NCI-H2081 treated with DMSO at 0.1 percent for 48 hours (cell line): ENCODE measurements at places on chromosomes 16 and 17.

GRCh38 chr16:19700319-19700781, 17.7 kb downstream of the KNOP1 start:
- no peak for DNase-seq

GRCh38 chr17:53633856-53634255, 188.9 kb upstream of the KIF2B start:
- DNase-seq = no peak

- no peak for DNase-seq
These were observed 2.0 kb upstream of the GLIS2 start for GRCh38 chr16:4313563-4314531.

DNA sequence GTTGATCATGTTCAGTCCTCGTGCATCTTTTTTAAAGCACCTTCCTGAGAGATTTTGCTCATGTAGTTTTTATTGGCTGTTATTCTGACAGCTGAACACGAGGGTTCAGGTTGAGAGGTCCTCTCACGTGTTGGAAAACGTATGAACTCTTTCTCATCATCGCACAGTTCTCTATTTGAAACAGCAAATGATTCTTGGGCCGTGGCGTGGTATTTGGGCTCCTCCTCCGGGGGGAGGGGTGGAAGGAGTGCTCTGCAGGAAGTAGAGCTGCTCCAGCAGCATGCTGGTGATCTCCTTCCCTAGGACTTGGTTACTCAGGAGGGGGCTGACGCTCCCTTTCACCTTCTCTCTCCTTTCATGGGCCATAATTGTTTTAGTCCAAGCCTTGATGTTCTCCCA, 70.4 kb downstream of the KSR1 start:
- DNase-seq = no peak

DNA sequence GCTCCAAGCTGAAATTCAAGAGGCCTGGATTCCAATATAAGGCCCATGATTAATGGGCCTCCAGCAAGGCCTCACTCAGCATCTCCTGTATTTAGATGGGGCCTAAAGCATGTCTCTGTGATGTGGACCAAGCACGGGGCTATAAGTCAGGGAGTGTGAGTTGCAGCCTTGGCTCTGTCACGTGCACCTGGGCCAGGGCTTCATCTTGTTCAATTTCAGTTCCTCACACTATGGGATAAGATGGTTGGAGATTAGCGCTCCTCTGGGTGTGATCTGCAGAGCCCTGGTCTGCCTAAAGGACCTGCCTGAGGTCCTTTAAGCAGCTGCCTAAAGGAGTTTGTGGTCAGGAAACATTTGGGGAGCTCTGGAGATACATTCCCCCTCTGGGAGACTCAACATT, 25.2 kb downstream of the KLHL36 start:
- no peak for DNase-seq

GRCh38 chr17:57465610-57466009, 209.3 kb downstream of the MSI2 start:
- no peak for DNase-seq

DNA sequence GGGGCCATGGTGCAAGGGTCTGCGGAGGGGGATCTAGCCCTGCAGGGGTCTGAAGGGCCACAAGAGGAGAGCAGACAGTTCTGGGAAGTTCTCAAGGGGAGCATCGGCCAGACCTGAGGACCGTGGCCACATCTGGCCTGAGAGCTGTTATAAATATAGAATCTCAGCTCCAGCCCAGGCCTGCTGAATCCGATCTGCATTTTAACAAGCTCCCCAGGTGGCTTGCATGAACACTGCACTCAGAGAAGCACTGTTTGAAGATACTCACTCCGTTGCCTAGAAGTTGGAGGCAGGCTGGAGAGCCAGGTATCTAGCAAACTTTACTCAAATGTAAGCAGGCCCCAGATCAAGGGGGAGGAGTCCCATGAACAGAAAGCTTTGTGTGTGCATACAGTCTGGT, 61.3 kb downstream of the NKD1 start:
- no peak for DNase-seq

DNA sequence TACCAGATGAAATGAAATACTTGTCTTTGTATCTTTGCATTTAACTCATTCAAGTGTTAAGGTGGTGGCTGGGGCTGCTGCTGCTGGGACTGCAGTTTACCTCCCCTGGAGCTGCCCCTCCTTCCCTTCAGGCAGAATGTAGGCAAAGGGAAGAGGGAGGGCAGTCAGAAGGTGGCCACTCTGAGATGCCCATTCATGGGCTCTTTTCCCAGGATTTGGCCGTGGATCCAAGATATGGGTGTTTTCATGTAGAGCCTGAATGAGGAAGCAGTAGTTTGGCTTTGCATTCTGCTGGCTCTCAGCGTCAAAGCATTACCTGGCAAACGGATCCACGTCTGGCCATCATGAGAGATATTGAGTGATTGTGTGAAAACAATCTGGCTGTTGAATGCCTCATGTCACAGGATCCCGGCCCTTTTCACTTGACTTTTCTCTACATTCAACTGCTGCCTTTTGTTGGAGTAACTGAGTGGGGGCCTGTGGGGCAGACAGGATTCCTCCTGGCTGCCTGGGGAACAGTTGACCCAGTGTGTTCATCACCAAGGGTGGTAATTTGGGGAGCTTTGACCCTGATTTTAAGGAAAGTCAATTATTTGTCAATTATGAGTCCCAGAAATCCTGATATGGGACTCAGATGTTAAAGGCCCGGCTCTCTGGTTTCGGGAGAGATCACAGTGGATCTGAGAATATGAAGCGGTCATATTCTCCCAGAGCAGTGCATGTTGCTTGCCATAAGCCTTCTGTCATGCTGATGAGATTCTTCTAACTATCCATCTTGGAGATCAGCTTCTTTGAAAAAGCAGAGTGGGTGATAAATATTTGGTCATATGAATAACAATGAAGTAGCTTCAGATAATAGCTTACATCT, 236.8 kb downstream of the IRX3 start:
- no peak for DNase-seq

DNA sequence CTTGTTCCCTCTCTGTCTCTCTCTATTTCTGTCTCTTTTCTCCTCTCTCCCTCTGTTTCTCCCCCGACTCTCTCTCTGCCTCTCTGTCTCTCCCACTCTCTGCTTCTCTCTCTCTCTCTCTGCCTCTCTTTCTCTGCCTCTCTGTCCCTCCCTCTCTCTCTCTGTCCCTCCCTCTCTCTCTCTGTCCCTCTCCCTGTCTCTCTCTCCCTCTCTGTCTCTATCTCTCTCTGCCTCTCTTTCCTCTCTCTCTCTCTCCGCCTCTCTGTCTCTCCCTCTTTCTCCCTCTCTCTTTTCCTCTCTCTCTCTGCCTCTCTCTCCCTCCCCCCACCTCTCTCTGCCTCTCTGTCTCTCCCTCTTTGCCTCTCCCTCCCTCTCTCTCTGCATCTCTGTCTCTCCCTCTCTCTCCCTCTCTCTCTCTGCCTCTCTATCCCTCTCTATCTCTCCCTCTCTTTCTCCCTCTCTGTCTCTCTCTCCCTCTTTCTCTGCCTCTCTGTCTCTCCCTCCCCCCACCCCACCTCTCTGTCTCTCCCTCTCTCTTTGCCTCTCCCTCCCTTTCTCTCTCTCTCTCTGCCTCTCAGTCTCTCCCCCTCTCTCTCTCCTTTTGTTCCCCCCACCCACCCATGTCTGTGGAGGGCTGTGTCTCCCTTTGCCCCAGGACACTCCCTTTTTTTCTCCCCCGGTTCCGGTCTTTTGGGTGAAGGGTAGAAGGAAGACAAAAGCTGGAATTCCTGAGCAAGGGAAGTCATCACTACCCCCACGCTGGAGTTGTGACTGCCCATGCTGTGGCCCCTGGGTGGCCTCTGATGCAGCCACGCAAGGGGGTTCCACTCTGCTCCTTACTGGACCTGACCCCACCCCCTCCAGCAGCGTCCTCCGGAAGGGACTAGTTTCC, 27.1 kb upstream of the MGAT5B start:
- no peak for DNase-seq

GRCh38 chr17:10435096-10435495, 13.3 kb upstream of the MYH8 start:
- DNase-seq = no peak

- DNase-seq = no peak
These were observed 40.4 kb upstream of the NDRG4 start for GRCh38 chr16:58459344-58460218.

DNA sequence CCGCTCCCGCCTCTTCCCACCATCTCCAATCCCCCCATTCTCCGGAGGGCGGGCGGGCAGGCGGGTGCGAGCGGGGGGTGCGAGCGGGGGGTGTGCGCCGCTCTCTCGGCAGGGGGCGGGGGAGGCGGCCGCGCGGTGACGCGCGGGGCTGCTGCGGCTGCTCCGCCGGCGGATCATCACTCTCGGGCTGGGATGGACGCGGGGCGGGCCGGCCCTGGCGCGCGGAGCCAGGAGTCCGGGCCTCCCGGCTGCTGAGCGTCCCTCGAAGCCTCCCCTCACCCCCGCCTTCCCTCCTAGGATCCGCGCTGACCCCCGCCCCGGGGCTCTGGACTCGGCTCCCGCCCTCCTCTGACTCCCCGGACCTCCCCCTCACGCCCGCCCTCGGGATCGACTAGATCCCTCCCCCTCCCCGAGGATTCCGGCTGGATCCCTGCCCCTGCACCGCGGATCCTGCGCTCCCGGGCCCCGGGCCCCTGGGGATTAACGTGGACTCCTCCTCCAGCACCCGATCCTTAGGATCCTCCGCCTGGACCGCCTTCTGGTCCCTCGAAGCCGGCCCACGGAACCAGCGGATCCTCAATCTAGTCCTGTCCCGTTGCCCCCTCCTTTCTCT, 946 bp upstream of the TMEM256 start:
- DNase-seq = no peak

DNA sequence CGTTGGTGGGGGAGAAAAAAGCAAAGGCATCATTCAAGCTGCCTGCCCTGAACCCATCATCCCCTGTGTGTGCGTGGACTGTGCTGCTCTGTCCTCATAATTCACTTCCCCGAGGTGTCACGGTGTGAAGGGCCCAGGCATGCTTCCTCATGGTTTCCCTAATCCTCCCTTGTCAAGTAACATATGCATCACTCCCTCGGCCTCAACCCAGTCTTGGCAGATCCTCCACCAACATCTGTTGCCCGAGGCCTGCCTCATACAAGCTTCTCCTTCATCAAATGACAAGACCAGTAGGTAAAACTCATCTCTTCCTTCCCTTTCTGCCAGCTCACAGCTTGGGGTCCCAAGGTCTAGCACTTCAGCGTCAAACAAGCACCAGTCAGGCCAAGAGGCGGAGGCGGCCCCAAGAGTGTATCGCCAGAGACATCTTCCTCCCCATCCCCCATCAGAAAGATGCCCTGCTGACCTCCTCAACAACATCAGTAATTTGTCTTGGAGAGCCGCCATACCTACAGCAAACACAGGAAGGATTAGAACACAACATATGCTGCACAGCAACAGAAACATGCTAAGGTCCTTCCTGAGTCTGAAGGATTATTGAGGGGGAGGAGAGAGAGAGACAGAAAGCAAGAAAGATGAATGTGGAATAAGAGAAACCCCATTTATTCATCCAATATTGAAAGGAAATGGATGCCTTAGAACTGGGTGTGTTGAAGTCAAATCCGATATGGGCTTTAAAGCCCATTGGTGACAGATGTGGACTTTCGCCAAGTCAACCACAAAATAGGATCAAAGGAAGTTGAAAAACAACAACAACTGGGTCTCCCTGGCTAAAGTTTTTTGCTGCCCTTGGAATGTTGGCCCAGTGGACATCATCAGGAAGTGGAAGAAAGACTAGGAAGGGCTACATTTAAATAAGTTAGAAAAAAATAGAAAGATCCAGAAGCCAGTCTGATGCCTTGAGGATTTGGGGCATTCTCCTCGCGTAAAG, 38.4 kb downstream of the SOX9 start:
- no peak for DNase-seq

DNA sequence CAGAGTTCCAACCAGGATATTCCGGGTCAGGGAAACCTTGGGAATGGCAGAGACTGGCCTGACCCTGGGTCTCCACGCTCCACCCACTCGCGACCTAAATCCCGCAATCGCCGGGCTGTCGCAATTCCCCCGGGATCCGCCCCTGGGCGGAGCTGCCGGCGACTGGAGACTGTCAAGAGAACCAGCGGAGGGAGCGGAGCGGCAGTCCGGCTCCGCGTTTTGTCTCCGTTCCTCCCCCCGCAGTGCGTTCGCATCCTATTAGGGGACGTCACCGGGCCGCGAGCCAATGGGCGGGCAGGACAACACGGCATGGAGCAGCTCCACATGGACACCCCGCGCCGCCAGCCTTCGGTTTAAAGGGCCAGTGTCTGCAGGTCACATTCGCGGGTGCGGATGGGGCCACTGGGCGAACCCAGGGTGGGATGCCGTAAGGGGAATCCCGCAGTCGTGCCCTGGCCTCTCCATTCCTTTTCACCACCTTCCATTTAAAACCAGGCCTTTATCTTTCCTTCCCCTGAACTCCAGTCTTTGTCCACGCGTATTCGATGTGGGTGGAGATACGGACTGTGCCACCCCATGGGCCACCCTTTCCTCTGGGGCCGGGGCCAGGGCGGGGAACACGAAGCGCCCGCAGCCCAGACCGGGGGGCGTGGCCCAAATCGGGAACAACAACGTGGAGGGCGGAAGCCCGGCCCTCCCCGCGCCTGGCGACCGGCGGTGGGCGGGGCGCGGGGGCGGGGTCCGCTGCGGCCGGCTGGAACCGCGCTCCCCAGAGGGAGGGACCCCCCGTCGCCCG, 764 bp upstream of the MNT start:
- peak; percentile 79 for DNase-seq

- no peak for DNase-seq
These were observed 400 bp downstream of the HCFC1R1 start for GRCh38 chr16:3023415-3023668.

DNA sequence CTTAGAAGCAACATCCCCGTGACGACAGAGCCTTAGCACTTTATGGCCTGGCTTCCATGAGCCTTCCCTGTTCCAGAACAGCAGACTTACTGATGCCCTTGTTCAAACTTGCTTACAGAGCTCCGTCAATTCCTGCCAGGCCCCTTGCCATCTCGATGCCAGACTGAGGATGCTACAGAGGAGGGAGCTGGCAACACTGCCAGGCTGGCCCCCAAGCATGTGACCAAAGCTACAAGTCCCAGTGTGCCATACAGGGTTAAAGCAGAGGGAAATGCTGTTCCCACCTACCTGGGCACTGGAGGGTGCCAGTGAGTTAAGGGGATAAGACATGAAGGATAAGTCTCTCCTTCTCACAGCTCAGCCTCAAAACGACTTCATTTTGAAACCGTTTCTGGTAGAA, 33.5 kb upstream of the SREBF1 start:
- DNase-seq = no peak

DNA sequence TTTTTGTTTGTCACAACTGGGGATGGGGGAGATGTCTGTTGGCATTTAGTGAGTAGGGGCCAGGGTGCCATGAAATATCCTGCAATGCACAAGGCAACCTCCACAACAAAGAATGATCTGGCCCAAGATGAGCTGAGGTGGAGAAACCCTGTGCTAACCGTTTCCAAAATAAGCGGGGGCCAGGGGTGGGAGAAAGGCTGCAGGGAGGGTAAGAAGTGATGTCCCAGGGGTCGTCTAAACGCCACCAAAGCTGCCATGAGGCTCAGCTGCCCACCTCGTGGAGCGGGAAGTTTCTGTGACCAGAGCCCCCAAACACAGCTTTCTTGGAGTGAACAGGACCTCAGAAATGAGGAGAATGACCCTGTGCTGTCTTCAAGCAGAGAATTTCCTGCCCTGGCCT, 76.5 kb upstream of the CDH5 start:
- DNase-seq = no peak

GRCh38 chr16:9681508-9681907, 500.7 kb downstream of the GRIN2A start:
- DNase-seq = no peak

- DNase-seq = no peak
These were observed 223.3 kb upstream of the KCNJ16 start for GRCh38 chr17:69851736-69852135.

- DNase-seq = no peak
These were observed 45.6 kb downstream of the ZDHHC7 start for GRCh38 chr16:84965428-84966415.
